Cortex of kidney (tissue), 1 donor: ENCODE measurements at places on chromosomes 7 and 10.

DNA sequence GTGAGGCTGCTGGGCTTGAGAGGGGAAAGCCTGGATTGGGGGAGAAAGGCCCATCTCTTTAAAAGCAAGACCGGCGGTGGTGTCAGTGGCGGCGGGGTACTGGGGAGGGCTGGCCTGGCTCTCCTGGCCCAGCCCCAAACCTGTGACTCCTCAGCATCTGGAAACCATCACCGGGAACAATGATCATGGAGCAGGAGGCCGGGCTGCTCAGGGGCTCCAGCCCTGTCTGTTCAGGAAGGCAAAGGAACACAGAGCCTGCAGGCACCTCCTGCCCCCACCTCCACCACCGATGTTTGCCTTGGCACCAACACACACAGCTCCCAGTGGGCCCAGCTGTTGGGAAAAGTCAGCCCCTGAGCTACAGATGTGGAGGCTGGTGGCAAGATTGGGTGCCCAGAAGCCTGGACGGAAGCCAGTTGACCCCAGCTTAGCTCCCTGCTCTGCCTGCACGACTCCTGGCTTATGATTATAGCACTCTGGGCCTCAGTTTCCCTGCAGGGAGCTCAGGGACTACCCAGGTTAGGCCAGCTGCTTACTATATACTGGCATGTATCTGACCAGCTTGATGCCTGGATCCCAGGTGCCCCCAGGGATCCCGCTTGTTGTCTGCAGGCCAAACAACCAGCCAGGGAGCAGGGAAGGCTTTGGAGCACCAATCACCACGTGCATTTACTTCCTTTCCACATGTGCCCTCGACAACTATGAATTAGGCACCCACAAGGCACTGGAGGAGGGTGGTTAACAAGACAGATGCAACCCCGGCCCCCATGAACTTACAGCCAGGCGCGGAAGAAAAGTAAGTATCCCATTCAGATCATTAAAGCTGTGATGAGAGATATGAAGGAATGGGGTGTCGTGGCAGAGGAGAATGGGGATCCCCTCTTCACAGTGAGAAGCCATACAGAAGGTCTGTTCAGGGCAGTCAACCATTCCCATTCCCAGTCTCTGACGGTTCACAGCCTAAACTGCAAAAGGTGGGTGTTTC is 37.3 kb downstream of the ZCCHC24 start:
- no peak for DNase-seq

- DNase-seq: no peak
Observed at GRCh38 chr7:82384779-82385178, 58.8 kb downstream of the CACNA2D1 start.

- DNase-seq: no peak
Observed at GRCh38 chr7:7694542-7694941, 23.9 kb downstream of the RPA3 start.

DNA sequence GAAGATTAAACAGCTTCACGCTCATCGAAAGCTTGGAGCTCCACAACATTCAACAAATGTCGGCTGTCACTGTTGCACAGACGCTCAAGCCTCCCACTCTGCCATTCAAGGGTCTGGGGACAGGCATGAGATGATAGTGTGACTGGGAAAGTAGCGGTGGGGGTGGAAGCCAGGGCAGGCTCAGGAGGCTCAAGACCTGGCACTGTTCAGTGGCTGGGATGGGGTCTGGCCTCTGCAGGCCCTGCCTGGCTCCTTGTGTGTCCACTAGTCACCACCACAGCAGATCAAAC is 13.5 kb upstream of the GTPBP4 start:
- DNase-seq: no peak

DNA sequence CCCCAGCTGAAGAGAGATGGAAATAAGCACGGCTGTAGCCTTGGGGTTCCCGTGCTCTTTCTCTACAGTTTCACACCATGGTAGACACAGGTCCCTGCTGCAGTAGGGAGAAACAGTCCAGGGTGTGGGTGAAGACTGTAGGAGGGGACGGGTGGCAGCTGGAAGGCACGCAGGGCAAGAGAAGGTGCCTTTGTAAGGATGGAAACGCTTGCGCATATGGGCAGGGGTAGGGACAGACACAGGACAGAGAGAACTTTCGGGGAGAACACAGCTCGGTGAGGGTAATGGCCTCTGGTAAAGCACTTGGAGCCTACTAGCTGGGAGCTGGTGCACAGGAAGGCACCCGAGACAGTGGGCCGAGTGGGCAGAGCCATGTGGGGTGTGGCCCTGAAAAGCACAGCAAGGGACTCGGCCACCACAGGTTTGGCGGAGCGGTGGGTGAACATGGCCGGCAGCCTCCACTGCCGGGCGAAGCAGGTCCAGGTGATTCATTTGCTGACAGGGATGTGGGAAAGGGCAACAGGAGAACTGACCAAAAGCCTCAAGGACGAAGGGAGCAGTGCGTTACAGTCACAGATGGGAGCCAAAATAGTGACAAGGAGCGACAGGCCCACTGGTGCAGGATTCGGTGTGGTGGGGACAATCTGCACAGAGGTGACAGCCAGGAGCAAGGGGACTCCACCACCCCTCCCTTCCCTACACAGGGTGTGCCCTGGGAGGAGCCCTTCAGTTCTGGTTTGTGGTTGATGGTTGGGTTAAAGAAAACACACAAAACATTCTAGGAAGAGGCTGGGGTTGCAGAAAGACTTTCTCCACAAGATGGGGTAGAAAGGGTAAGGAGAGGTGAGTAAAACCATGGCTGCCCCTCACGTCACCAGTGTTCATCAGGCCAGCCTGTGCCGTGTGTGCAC is 97.1 kb downstream of the VOPP1 start:
- DNase-seq: no peak

DNA sequence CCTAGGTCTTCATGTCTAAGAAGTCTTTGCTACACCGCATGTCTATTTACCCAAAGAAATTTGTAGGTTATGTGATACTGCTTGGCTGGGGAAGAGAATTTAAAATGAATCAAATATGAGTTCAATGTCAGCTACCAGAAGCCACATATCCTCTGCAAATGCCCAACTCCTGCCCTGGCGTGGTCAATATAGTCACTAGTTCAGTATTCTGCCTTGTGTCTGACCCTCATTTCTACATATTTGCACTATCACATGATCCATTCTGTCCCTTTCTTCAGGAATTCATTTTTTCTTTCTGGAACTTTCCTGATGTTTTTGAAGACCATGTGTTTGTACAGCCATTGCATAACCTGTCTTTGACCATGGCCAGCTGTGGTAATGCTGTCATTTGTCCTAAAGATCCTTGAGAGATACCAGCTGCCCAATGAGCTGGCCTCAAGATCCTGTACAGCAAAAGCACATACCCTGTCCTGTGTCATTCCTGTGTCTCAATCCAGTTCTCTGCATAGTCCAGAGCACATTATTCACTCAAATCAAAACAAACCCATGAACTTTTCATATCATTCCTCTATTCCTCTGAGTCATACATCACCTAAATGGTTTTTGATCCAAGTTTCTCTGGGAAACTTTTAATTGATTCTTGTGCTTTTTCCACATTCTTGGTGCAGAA is 524.5 kb downstream of the PARD3 start:
- no peak for DNase-seq

- DNase-seq: no peak
Observed at GRCh38 chr10:77578583-77579227, 58.9 kb downstream of the KCNMA1 start.

DNA sequence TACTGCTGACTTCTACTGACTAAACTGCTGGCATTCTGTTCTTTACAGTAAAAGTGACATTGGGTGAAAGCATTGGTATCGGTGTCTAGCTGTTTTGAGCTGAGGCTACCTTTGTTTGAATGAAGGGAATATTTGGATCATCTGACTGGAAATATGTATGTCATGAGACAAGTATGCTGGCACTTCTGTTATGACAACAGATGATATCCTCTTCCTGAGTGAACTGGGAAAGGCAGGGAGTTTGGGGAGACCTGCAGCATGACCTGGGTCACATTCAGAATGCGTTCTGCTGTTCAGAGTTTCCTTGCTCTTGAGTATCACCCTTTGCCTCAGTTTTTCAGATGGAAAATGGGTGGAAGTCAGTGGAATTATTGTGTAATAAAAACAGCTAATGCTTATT is 81.8 kb downstream of the PLCE1 start:
- DNase-seq: no peak

GRCh38 chr7:102313997-102314780 is 27.5 kb downstream of the SH2B2 start:
- DNase-seq: no peak

DNA sequence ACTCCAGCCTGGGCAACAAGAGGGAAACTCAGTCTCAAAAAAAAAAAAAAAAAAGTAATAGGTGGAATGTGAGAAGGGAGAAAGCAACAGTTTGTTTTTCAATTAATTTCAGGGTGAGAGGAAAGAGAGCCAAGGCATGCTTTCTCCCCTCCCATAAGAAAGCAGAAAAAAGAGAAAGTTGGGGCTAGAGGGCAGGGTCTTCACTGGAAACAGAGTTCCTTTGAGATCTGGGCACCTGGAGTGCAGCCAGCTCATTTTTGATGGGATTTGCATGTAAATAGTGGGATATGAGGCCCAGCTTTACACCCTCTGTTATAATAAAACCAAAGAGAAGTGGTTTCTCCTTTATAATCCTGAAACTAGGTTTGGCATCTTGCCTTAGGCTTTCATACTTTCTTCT is 13.8 kb upstream of the STOX1 start:
- no peak for DNase-seq

DNA sequence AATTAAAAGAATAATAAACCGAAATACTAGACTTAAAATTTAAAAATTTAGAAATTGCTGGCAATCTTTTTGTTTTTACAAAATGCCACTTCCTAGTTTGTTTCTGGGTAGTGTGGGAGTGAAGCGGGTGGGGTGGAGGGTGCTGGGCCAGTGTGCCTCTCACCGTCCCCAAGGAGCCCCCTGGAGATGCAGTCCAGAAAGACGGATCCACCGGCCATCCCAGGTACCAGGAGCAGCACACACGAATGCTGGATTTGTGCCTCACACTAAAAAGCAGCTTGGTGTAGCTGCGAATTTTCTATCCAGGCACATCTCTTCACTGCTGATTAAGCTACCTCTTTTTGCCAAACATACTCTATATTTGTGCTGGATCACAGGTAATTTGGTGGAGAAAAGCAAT is 618.1 kb downstream of the DNAJB6 start:
- DNase-seq: no peak

DNA sequence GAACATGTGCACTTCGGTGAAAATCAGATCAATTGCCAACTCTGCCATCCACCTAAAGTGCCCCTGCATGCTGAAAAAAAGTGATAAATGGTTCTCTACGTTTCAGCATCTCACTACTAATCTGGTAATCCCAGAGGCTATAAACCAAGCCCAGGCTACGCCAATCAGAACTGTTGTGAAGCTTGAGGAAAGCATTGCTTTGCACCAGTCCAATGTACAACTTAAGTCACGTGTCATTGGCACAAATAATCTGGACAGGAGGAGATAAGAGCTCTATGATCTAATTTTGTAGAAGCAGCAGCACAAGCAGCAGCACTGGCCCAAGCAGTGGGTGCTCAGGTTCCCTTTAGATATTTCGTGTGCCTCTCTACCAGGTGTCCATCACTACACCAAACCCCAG is 4.4 kb upstream of the EGR2 start:
- no peak for DNase-seq

DNA sequence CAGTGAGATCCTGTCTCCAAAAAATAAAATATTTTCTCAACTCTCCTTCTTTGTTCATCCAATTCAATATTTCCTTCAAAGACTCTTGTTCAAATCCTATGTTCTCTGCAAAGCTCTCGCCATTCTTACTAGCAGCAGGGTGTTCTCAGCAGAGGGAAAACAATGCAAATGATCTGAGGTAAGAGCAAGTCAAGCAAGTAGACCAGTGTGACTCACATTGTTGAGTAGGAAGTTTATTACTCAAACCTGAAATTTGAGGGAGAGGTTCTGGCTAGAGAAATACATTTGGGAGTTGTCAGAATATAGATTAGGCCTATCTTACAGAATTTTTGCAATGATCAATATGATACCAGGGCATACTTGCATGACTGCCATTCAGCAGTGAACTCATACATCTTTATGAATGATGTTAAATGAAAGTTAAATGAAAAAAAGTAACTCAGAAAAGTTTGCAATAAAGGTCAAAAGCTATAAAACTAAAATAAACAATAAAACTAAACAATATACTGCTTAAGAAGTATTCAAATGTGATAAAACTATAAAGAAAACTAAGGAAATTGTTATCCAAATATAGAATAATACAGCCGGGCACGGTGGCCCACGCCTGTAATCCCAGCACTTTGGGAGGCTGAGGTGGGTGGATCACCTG is 5.8 kb downstream of the IDE start:
- no peak for DNase-seq

DNA sequence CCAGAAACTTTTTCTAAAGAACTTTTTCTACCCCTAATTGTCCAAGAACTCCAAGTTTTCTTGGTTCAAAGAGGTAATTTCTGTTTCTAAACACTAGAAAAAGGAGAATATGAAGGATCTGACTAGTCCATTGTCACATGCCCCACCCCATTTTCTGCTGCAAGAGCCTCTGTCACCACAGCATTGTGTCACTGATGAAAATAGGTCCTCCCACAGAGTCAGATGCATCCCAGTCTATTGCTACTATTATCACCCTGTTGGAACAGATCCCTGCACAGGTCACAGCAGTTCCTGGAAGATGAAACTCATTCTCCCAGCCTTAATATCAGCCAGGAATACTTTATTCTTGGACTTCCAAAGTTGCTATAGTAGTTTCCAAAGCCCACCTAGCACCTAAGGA is 7.5 kb upstream of the CFTR start:
- no peak for DNase-seq

- DNase-seq: no peak
Observed at GRCh38 chr10:14433147-14433546, 102.4 kb upstream of the FRMD4A start.

DNA sequence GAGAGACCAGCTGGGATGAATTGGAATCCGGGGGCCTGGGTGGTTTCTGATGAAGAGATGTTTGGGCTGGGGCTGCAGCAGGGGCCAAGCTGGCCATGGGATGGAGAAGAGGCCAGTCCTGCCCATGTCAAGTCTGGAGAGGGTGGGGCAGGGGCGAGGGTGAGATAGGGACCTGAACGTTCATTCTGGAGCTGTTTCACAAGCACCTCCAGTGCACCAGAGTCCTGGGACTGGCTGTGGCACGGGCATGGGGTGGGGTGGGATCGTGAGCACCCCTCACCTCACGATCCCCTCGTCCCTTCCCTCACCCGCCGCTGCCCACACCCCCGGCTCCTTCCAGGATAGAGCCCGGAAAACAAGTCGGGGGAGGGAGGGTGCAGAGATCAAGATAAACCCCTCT is 25.8 kb upstream of the PSMG3 start:
- no peak for DNase-seq

DNA sequence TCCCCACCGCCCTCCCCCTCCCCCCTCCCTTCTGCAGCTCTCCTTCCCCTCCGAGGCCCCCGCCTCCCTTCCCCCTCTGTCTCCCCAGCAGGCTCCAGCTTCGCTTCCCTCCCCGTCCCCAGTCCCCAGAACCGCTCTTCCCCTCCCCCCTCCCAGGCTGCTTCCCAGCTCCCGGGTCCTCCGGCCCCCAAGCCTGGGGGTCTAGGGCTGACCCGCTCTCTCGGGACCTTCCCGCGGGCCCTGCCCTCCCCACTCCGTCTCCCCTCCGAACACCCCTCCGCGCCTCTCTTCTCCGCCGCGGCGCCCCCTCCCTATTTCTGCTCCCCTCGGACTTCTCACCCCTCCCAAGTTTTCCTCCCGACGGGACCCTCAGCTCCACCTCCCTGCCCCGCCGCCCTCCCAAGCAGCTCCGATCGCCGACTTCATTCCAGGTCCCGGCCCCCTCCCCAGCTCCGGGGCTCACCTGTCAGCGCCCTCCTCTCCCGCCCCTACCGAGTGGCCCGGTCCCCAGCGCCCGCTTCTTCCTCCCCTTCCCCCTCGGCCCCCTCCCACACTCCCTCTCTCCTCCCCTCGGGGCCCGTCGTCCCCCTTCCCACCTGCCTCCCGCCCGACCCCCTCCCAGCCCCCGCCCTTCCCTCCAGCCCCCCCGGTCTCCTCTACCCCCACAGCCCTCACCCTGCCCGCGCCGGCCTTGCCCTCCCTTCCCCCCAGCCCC is 990 bp downstream of the ZNF467 start:
- DNase-seq: no peak
